Astrocyte (in vitro differentiated cells and primary cell): ENCODE measurements at places on chromosomes 1 and 21. TPM values are rescaled to one million over a fixed set of nuclear protein-coding genes. Genes with fewer than 3 reads are reported as not detected.

Gene CTBS
- total RNA-seq: 16.9 and 18.6 TPM in 2 replicates

Gene ADGRL4
- total RNA-seq: 18.7 and 19.6 TPM in 2 replicates

Gene BATF3
- 1.9 and 2.5 TPM in 2 replicates for total RNA-seq

Gene KIF17
- total RNA-seq: 2.2 and 2.3 TPM in 2 replicates

Gene ALX3
- total RNA-seq: not detected in 2 replicates

Gene COL8A2
- total RNA-seq: 3.4 and 10.8 TPM in 2 replicates

Gene OXCT2
- 0.24 and 0.36 TPM in 2 replicates for total RNA-seq

Gene NAXE
- 48.5 and 51.1 TPM in 2 replicates for total RNA-seq

Gene FAM72B
- 2.9 and 3.4 TPM in 2 replicates for total RNA-seq

GRCh38 chr1:31668303-31668883 is 23.7 kb upstream of the PEF1 start:
- H3K36me3 ChIP-seq: no peaks in the 10 kb centered on the region
- peaks cover 25% of the 10 kb centered on the region for H3K4me1 ChIP-seq
- DNase-seq: no peak
- H3K27ac ChIP-seq: no peak overlapping the region
- H3K27me3 ChIP-seq: no peaks in the 10 kb centered on the region
- no peak overlapping the region for H3K4me3 ChIP-seq

DNA sequence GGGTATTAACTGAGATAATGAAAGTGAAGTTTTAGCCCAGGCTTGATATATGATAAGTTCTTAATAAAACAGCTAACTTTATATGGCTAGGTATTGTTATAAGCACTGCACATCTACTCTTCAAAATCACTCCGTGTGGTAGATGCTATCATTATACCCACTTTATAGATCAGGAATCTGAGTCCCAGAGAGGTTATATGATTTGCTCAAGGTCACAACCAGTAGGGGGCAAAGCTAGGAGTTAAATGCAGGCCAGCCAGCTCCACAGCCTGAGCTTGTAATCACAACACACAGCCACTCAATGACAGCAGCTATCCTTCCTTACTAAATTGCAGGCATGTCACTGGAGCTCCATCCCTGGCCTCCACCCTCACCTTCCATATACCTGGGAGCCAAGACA is 115.8 kb downstream of the CAPN8 start:
- DNase-seq: no peak
- no peak overlapping the region for H3K27ac ChIP-seq
- peaks cover 2% of the 10 kb centered on the region for H3K27me3 ChIP-seq
- no peak overlapping the region for H3K4me3 ChIP-seq
- H3K36me3 ChIP-seq: no peaks in the 10 kb centered on the region

DNA sequence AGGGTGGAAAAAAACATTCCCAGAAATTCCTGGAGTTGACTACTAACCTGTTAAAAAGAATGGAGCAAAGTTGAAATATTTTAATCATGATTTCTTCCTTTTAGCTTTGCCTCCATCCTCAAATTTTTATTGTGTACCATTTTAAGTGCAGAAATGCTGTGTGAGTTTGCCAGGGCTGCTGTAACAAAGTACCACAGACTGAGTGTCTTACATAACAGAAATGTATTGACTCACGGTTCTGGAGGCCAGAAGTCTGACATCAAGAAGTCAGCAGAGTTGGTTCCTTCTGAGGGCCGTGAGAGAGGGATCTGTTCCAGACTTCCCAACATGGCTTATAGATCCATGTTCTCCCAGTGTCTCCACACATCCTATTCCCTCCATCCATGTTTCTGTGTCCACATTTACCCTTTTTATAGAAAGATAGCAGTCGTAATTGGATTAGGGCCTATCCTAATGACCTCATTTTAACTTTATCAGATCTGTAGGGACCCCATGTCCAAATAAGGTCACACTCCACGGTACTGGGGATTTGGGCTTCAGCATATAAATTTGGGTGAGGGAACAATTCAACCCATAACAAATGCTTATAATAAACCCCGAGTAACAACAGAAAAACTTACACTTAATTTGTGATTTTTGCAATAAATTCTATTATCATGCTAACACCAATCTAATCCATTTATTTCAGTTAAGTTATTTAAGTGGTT is 12.7 kb downstream of the SNX7 start:
- no peak overlapping the region for H3K27ac ChIP-seq
- H3K4me3 ChIP-seq: no peak overlapping the region
- H3K36me3 ChIP-seq: no peaks in the 10 kb centered on the region
- DNase-seq: peak; percentile 72
- H3K27me3 ChIP-seq: no peaks in the 10 kb centered on the region

GRCh38 chr1:204149635-204150565 is 1.9 kb downstream of the ETNK2 start:
- no peak overlapping the region for H3K27ac ChIP-seq
- H3K4me3 ChIP-seq: no peak overlapping the region
- peaks cover 7% of the 10 kb centered on the region for H3K4me1 ChIP-seq
- no peak for DNase-seq
- no peaks in the 10 kb centered on the region for H3K27me3 ChIP-seq
- no peaks in the 10 kb centered on the region for H3K36me3 ChIP-seq

GRCh38 chr1:100941098-100941527 is 45.2 kb downstream of the SLC30A7 start:
- no peak overlapping the region for H3K27ac ChIP-seq
- H3K27me3 ChIP-seq: no peaks in the 10 kb centered on the region
- no peak overlapping the region for H3K4me3 ChIP-seq
- peaks cover 29% of the 10 kb centered on the region for H3K36me3 ChIP-seq
- H3K4me1 ChIP-seq: no peaks in the 10 kb centered on the region

GRCh38 chr1:25534410-25534788 is 9.0 kb upstream of the LDLRAP1 start:
- H3K4me3 ChIP-seq: no peak overlapping the region
- peaks cover 4% of the 10 kb centered on the region for H3K4me1 ChIP-seq
- no peaks in the 10 kb centered on the region for H3K36me3 ChIP-seq
- H3K27ac ChIP-seq: no peak overlapping the region

DNA sequence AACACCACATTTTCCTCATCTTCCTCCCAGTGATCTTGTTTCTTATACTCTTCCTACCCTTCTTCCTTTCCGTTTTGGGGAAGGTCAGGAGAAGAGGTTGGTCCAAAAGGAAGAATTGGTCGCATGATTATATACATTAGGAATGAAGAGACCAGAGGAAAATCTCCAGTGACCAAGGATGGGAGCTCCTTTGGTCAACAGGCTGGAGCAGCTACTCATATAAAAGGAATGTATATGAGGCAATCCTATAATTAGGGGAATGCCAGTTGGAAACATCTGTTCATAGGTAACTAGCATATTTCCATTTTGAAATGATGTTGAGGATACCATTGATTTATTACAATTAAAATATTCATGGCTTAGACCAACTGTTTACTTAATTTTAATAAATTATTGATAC is 114.5 kb downstream of the LRRC40 start:
- peak overlapping the region; percentile 56 for H3K27ac ChIP-seq
- H3K4me1 ChIP-seq: peaks cover 9% of the 10 kb centered on the region
- H3K36me3 ChIP-seq: no peaks in the 10 kb centered on the region

- H3K36me3 ChIP-seq: no peaks in the 10 kb centered on the region
- H3K4me1 ChIP-seq: no peaks in the 10 kb centered on the region
- no peak overlapping the region for H3K4me3 ChIP-seq
- H3K27me3 ChIP-seq: no peaks in the 10 kb centered on the region
These were observed 29.0 kb upstream of the SLAMF1 start for GRCh38 chr1:160675641-160676410.

- H3K36me3 ChIP-seq: peaks cover 4% of the 10 kb centered on the region
- H3K27ac ChIP-seq: no peak overlapping the region
- H3K4me3 ChIP-seq: no peak overlapping the region
- H3K4me1 ChIP-seq: no peaks in the 10 kb centered on the region
These were observed 31.6 kb upstream of the ABCB10 start for GRCh38 chr1:229590119-229590518.

- H3K36me3 ChIP-seq: no peaks in the 10 kb centered on the region
- H3K4me3 ChIP-seq: no peak overlapping the region
- no peaks in the 10 kb centered on the region for H3K4me1 ChIP-seq
- no peak for DNase-seq
- no peak overlapping the region for H3K27ac ChIP-seq
These were observed 3.5 kb upstream of the CD244 start for GRCh38 chr1:160866001-160866694.

GRCh38 chr1:61572046-61572445 is 152.9 kb downstream of the TM2D1 start:
- H3K36me3 ChIP-seq: no peaks in the 10 kb centered on the region
- no peak for DNase-seq
- no peaks in the 10 kb centered on the region for H3K27me3 ChIP-seq
- H3K4me3 ChIP-seq: no peak overlapping the region

DNA sequence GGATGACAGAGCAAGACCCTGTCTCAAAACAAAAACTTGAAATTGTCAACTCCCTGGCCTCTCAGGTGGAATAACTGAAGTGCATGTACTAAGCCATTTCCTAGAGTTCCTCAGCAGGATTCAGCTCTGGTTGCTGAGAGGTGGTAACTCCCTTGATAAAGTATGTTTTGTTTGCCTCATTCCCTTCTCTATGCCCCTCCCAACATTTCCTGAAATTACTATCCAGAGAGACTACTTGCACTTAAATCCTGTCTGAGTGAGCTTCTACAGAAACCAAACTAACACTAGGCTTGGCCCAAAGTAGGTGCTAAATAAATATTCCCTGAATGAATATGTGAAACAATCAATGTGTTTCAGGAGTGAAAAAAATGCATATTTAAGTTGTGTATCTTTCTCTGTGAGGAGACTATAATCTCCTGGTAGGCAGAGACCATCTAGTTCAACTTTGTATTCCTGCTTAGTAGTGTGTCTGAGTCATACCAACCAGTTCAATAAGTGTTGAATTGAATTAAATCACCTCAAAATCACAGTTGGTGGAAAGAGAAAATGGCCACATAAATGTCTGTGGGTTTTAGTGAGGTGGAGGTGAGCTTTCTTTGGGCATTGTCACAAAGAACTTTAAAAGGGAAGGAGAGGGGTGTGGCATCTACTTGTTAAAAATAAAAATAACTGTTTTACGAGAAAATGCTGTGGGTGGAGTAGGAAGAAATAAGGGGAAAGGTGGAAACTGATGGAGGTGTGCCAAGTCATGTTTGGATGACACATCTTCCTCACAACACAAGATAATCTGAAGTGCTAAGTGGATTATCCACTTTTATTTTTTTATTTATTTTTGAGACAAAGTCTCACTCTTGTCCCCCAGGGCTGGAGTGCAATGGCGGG is 12.6 kb downstream of the RIMKLA start:
- H3K4me3 ChIP-seq: no peak overlapping the region
- H3K36me3 ChIP-seq: no peaks in the 10 kb centered on the region
- H3K4me1 ChIP-seq: no peaks in the 10 kb centered on the region
- no peak overlapping the region for H3K27ac ChIP-seq
- DNase-seq: no peak

DNA sequence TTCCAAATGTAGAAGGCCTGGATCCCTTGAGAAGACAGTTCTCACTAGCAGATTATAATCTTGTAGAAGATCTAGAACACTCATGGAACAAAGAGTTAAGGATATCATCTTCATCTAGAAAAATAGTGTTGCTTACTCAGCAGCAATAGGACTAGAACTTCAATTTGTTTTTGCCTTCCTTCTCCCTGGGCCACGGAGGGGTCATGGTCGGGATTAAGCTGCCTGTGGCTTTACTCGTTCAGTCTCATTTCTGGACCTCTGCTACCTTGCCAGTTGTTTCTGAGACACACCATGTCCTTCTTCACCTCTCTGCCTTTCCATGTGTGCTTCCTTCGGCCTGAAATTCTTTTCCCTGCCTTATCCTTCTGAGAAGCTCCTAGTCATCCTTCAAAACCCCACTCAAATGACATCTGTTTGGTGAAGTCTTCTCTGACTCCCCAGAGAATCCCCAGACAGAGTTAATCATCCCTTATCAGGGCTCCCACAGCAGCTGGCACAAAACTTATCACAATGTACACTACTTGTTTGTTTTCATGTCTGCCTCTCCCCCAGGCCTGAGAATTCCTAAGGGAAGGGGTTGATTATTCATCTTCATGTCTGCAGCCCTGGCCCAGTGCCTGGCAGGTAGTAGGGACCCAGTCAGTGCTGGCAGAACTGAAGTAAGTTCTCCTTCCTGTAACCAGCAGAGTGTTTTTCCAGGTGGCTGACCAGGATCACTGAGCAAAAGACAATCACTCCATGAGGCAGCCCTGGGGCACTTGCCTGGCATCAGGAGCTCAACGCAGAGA is 15.5 kb upstream of the SNX27 start:
- DNase-seq: peak; percentile 65
- H3K27me3 ChIP-seq: no peaks in the 10 kb centered on the region
- no peak overlapping the region for H3K27ac ChIP-seq
